ENCODE measurements at places on chromosomes 1 and 21.

DNA sequence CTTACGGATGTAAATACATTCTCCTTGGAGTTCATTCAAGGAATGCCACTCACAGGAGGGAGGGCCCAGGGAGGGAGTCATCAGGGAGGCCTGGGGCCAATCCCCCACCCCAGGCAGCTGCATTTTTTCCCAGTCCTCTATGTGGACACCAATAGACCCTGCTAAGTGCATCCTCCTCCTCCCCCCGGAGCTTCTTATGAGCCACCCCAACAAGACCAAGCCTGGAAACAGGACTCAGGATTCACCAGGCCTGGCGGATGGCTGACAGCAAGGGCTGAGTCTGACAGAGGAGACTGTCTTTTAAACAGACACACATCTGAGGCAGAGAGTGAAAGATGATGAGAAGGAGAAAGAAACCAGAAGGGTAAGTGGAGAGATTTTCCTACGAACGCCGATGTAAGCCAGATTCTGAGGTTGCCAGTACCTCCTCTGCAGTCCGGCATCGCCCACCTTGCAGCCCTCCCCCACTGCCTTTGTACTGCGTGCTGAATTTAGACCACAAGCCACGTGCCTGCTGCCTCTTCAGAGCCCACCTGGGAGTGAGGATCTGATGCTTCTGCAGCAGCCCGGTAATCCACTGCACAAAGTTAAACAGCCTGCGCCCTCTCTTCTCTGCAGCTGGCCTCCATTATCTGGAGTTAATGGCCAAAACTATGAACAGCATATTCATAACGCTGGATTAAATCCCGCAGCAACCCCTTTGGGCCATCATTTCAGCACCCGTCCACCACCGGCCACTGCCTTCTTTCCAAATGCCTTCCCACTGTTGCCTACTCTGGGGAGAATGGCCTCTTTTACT, 17.6 kb upstream of the SFPQ start:
- DNase-seq, result no peak

DNA sequence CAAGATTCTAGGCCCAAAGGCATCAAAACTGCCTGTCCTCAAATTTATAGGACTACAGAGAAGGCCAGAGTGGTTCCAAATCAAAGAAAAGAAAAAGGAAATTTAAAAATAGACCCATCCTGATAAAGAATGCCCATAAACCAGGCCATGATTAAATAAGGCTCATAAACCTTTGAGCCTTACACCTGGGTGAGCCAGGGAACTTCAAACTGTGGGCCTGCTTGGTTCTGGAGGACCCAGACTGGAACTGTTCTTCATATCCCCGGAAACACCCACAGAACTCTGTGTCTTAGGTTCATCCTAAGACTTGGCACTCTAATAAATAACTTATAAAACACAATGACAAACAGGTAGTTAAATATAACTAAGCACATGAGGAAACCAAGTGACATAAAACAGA, 28.8 kb downstream of the MCOLN2 start:
- no peak for DNase-seq

DNA sequence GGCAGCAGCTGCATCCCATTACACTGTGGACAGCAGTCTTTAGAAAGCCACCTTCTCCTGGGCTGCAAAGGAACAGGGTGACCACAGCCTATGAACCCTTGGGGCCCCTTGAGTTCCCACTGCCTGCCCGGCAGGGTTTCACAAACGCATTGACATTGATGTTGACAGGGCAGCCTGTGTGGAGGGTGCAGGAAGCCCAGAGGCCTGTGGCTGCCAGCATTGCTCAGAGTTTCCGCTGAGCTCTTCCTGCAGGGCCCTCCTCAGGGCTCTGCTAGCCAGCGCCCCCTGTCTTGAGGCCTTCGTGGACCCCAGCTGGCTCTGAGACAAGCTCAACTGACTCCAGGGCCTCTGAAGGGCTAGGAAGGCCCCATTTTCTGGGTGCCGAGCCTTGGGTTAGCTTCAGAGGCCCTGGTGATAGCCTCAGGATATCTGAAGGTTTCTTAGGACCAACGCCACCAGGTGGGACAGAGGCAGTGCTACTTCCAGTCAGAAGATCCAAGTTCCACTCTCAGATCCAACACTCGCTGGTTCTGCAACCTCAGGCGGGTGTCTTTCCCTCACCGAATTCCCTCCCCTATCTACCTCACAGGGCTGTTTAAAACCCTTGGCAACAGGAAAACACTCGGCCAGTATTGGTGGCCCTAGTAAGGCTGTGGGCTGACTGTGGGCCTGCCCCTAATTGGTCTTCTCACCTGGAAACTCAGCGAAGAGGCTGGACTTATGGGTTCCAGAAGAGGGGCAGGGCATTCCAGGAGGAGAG, 27.2 kb upstream of the EPS8L3 start:
- DNase-seq, result peak; percentile 88

- DNase-seq, result no peak
Measured at GRCh38 chr1:242670019-242670418, 145.5 kb upstream of the PLD5 start.

GRCh38 chr1:76335882-76336281, 261.3 kb downstream of the ST6GALNAC3 start:
- DNase-seq, result no peak

GRCh38 chr1:80629304-80629837, 1171.4 kb upstream of the ADGRL2 start:
- no peak for DNase-seq

DNA sequence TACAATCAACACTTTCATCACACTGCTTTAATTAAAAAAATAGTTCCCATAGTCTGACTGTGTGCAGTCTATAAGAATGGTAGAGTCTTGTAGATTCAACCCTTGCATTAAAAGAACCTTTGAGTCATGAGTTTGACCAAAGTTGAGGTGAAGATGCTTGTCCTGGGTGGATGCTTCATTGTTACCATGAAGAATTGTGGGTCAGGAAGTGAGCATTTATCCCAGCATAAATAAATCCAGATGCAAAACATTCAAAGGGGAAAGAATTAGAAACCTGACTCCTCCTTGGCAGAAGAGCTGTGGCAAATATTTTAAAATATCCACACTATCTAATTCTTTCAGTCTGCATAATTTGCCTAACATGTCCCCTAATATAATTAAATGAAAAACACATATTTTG, 72.9 kb upstream of the SPAG17 start:
- DNase-seq, result no peak
